ENCODE measurements at places on chromosomes 5 and 9.

- DNase-seq: no peak
Measured at GRCh38 chr5:74539986-74540385, 100.5 kb downstream of the ENC1 start.

- no peak for DNase-seq
Measured at GRCh38 chr5:160221082-160221481, 8.2 kb upstream of the FABP6 start.

DNA sequence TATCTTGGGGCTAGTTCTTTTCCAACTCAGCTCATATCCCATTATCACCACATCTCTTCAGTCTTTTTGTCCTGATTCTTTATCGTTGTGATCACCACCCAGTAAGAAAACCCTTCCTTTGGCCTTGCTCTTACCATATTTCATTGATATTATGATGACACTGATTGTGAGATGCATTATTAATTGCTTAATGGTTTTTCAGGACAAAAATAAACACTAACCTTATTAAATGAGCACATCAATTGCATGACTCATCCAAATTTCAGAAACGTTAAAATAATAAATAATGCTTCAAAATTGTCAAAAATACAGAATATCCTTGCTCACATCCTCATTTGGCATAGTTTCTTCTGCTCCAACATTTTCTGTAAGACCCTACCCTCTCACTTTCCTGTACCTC lies 270.7 kb downstream of the PDE4D start:
- DNase-seq: no peak

DNA sequence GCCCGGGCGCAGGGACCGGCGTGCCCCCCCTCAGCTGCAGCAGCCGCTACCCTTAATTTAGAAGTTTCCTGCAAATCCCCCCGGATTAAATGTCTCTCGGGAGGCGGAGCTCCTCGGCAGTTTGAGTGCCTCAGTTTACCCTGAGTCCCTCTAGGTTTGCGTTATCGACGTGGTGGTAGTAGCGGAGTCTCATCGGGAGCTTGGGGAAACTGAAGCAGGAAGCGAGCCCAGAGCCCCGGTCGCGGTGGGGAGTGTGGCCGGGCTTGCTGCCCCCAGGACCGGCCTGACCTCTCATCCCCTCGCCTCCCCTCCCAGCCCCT lies 529 bp upstream of the TPM2 start:
- DNase-seq: no peak

DNA sequence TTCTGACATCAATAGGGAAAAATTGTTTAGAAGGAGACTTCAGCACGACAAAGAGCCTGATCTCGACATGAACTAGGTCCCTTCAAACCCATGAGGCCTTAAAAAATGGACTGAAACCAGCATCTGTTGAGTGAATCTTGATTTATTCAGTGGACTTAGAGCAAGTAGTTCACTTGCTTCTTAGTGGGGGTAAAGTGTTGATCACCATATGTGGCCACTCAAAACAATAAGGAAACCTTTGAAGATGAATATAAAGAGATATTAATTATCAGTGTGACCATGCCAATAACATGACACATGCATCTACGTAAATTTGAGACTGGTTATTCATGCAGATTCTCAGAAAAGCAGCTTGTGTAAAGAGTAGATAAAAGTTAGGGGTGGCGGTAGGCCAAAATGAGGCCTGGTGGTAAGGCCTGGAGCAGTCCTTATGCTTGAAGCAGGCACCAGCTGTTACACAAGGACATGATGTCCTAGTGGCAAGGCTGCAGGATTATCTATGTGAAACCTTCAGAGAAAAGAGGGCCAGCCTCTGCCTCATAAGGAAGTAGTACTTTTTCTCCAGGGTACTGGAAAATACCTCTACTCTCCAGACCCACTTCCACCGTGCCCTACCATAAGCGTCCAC lies 61.3 kb downstream of the S1PR3 start:
- no peak for DNase-seq

DNA sequence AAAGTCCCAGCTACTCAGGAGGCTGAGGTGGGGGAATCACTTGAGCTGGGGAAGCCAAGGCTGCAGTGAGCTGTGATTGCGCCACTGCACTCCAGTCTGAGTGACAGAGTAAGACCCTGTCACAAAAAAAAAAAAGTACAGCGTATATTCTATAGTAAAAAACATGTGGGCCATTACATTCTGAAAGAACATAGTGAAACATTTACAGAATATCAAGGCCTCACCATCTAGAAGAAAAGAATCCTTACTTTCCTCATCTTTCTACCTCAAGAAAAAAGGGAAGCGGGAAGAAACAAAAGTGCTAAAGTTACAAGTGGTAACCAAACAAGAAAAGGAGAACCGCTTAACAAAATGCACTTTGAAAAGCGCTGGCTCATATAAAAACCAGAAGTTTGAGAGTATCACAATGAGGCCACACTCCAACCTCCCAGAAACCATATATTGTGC lies 5.7 kb upstream of the SYK start:
- DNase-seq: no peak

DNA sequence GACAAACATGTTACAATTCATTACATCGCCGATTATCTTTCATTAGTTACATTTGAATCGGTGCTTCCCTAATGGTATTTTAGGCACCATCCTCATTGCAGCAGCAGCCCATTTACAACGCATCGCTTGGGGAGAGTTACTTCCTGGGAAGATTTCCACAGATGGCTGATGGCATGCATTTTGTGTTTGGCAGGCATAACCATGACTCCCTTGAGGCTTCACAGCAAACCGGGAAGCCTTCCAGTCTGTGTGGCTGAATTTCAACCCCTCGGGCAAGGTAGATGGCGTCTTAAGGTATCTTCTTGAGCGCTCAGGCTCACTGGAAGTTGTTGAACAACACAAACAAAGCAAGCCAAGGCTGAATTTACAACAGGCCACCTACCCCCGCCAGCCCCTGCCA lies 1.6 kb upstream of the DNAH5 start:
- DNase-seq: no peak

GRCh38 chr5:113257545-113257944 lies 177.2 kb downstream of the TSSK1B start:
- no peak for DNase-seq

DNA sequence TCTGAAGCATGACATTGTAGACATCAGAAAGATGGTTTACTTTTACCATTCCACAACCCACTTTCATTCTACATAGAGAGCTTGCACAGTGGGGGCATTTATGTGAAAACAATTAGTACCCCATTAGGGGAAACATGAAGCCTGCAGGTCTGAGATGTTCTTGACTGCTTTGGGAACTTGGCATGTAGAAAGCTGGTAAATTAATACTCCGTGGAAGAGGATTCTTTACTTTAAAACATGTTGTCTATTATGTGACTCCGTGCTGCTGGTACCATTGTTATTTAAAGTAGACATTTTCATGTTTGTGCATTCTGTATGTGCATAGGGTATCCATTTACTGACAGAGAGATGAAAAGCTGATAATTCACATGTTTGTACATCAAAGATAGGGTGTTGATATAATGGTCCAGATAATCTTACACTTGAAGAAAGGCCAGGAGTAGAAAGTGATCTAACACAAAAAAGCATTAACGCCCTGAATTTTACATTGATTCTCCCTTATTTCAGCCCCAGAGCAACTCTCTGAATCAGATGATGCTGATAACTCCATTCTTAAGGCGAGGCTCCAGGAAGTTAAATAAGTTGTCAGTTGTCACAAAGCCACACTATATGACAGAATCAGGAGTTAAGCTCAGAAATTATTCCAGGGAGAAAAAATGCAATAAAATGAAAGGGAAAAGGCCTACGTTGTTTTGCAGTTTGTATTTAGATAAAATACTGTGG lies 50.1 kb upstream of the CD180 start:
- DNase-seq: no peak

GRCh38 chr9:34555002-34555348 lies 32.2 kb upstream of the ENHO start:
- no peak for DNase-seq

GRCh38 chr9:112503170-112503569 lies 16.5 kb downstream of the KIAA1958 start:
- no peak for DNase-seq

DNA sequence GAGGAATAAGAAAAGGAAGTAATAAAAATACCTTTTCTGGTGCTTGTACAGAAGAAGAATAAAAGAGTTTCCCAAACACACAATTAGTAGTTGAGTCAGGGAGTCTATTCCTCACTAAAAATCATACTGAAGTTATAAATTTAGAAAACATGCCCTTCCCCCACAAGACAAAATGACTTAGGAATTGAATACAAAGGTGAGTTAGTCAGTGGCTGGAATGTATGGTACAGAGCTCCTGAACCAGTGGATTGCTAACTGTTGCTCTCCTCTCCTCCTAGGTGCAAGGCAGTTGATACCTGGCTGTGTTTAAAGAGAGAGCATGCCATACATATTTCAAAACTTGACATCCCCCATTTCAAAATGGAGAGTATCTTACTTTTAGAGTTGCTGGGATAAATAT lies 1.9 kb downstream of the GDA start:
- no peak for DNase-seq

GRCh38 chr9:93823245-93824072 lies 131.7 kb downstream of the BARX1 start:
- DNase-seq: no peak

- no peak for DNase-seq
Measured at GRCh38 chr5:173582216-173583111, 34.0 kb downstream of the BOD1 start.

- no peak for DNase-seq
Measured at GRCh38 chr5:114418176-114419066, 56.6 kb downstream of the KCNN2 start.

- no peak for DNase-seq
Measured at GRCh38 chr5:85545129-85545528, 1072.6 kb upstream of the COX7C start.

GRCh38 chr9:116042321-116042720 lies 111.3 kb upstream of the PAPPA start:
- no peak for DNase-seq

DNA sequence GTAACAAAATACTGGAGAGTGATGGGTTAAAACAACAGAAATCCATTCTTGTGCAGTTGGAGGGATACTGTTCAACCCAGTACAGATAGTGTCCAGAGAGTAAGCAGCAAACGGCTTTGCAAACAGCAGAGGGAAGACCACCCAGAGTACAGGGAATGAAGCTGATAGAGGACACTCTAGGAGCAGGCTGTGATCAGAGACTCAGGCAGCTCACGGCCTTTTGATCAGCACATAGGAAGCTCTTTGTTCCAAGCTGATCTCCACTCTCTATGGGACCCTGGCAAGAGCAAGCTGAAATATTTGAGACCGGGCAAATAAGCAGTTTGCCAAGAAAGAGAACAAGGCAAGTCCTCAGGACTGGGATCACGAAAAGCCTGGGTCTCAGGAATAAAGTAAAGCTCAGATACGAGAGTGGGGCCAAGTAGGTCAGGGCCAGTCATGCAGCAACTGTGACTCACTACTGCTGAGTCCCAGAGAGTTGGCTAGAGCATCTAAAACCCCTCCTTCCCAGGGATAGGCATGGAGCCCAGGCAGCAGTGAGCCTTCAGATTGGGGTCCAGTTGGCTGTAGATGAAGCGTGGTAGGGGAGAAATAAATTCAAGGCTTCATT lies 52.4 kb downstream of the MELK start:
- no peak for DNase-seq

DNA sequence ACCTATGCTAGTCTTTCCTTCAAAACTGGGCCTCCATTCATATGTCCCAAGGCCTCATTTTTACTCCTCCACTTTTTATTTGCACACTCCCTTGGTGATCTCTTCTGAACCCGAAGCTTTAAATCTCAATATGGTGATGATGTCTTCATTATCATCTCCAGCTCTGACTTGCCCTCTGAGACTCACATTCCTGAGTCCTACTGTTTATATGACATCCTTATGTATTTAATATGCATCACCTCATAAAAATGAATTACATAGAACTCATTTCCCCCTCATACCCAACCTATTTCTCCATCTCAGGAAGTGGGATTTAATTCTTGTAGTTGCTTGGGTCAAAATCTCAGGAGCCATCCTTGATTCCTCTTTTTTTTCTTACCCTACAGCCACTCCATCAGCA lies 473.0 kb downstream of the EBF1 start:
- no peak for DNase-seq

DNA sequence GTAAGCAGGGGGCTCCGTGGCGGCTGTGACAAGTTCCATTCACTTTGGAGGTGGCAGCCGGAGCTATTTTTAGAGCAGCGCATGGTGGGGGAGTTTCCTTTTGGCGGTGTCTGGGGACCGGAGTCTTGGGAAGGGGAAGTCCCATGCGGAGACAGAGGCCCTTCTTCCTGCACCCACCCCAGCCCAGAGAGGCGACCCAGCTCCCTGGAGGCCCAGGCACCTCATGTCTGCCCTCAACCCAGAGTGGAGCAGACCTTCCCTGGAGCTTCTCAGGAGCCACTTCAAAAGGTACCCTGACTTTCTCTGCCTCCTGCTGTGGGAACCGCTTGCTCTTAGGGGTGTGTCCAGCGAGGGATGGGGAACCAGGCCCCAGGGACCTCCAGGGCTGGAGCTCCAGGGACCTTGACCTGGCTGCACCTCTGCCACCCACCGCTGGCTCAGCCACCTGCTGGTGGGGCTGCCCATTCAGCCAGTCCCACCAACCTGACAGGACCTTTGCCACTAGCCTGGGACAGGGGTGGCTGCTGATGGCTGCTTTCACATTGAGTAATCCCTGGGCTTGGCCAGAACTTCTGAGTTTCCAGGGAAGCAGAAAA lies 34.1 kb downstream of the NEK6 start:
- peak; percentile 67 for DNase-seq

GRCh38 chr9:28073270-28073669 lies 500.0 kb upstream of the C9orf72 start:
- no peak for DNase-seq

DNA sequence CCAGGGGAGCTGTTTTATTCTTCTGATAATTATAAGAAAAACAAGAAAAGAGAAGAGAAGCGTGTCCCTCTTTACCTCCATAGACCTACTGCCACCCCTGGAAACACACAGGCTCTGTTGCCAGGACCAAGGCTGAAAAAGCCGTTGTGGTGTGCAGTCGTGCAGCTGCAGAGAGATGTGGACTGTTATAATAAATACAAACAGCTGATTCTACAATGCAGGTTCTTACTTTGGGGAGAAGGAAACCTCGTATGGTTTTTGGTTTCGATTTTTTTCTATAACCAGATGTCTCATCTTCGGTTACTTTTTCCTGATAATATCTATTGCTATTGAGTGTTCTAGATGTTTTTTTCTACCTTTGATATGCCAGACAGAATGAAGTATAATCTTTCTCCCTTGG lies 28.1 kb downstream of the FYB1 start:
- peak; percentile 40 for DNase-seq

DNA sequence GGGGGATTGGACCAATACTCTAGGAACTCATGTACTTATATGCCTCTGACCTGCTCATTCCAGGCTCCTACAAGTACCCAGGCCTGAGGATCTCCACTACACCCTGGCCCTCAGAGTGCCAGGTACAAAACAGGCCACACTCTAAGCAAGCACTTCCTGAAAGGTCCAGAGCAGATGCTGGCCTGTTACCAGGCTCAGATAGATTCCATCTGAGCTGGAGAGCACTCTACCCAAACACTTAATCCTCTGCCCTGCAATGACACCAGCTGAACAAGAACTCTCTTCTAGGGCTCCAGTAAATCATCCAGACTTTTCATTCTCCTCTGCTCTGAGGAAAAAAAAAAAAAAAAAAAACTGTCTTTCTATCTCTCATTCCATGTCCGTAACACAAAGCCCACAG lies 2.9 kb downstream of the P4HA2 start:
- DNase-seq: no peak

GRCh38 chr5:87408204-87408603 lies 4.5 kb downstream of the CCNH start:
- DNase-seq: no peak

Data from T-helper 2 cell treated with Interferon-gamma antibody and Interleukin-4, amounts not matched to agents 5 μg/mL and 100 μg/mL, for 36 hours (primary cell).